ENCODE measurements at places on chromosomes 1 and 21.

- DNase-seq, result no peak
Observed at GRCh38 chr1:155931332-155932038, 2.7 kb downstream of the KHDC4 start.

- DNase-seq, result no peak
Observed at GRCh38 chr1:89928506-89928905, 66.4 kb upstream of the ZNF326 start.

GRCh38 chr1:92070892-92071291, 4.3 kb downstream of the SETSIP start:
- DNase-seq, result no peak

- DNase-seq, result no peak
Observed at GRCh38 chr1:35243691-35244090, 24.8 kb upstream of the ZMYM4 start.

DNA sequence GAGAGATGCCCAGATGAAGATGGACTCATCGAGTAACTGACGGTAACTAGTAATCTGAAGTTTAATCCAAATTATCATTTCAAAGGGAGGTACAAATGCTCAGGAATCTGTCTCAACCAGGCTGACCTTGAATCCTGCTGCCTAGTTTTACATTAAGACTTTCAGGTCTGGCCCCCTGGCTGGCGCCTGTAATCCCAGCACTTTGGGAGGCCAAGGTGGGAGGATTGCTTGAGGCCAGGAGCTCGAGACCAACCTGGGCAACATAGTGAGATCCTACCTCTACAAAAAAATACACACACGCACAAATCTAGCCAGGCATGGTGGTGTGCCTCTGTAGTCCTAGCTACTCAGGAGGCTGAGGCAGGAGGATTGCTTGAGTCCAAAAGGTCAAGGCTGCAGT, 95.7 kb upstream of the AKT3 start:
- no peak for DNase-seq

DNA sequence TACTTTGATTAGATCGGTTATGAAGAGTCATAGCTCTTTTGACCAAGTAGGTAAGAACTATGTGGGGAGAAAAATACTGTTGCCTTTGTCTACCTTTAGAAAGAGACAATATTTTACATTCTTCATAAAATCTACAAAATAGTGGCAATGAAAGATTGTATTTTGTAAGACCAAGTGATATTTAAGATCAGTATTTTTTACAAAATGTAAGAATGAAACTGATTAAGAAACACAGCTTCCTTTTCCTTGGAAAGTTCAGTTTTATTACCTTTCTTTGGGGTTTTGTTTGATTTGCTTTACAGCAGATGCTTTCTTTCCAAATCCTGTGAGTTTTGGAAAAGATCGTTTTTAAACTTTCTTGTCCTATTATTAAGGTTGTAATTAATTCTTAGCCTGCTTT, 69.8 kb downstream of the SLC35A3 start:
- DNase-seq, result no peak

- DNase-seq, result no peak
Observed at GRCh38 chr1:81379430-81379829, 421.3 kb upstream of the ADGRL2 start.
